Stimulated activated CD8-positive, alpha-beta memory T cell treated with anti-CD3 and anti-CD28 coated beads, Interleukin-4, amount 100 ng/mL, for 4 hours (primary cell): ENCODE measurements at places on chromosomes 4 and X.

- DNase-seq = no peak
Observed at GRCh38 chr4:186013419-186014186, 55.4 kb upstream of the TLR3 start.

DNA sequence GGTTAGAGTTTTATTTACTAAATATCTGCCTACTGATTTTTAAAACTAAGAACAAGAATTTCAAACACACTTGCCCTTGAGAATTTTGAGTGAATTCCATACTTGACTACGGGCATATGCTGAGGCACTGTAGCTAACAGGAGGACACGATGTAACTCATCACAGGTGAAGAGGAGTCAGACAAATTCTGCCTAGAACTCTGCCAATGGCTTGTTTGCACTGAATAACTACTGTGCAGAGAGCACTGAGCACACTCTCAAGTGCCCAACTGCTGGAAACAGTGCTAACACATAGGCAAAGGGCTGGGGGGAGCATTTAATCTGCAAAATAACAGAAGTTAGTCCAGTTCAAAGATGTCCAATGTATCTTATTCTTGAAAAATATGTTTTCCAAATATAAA, 104.4 kb downstream of the WDFY3 start:
- DNase-seq = no peak

DNA sequence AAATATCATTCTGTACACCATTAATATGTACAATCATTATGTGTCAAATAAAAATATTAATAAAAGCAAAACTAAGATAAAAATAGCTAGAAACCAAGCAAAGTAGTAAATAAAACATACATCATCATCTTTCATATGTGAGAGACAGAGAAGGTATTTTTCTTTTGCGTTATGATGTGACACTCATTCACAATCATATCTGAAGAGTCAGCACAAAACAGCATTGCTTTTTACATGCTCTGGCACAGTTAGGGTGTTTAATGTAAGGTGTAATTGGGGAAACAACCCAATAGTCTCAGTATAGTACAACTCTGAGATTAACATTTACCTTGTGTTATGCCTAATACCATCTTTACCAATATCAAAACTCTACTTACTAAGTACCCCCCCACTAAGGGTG, 376.6 kb downstream of the TMA16 start:
- no peak for DNase-seq

DNA sequence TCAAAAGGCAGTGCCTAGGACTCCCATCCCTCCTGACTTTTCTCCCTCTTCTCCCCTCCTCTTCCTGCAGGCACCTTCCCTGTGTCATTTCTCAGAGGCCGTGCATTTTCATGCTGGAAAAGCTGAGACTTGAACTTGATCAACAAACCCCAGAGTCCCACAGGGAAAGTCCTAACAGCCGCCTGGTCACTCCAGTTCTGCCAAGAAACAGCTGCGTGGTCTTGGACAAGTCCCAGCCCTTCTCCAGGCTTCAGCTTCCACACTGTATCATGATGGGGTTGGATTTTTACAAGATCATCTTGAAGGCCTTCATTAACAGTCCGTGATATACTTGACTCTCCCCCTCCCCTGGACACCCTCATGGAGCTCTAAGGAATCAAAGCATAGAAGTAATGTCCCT, 366.0 kb downstream of the BCOR start:
- DNase-seq = no peak

GRCh38 chr4:89493367-89493766, 185.8 kb upstream of the GPRIN3 start:
- DNase-seq = no peak

DNA sequence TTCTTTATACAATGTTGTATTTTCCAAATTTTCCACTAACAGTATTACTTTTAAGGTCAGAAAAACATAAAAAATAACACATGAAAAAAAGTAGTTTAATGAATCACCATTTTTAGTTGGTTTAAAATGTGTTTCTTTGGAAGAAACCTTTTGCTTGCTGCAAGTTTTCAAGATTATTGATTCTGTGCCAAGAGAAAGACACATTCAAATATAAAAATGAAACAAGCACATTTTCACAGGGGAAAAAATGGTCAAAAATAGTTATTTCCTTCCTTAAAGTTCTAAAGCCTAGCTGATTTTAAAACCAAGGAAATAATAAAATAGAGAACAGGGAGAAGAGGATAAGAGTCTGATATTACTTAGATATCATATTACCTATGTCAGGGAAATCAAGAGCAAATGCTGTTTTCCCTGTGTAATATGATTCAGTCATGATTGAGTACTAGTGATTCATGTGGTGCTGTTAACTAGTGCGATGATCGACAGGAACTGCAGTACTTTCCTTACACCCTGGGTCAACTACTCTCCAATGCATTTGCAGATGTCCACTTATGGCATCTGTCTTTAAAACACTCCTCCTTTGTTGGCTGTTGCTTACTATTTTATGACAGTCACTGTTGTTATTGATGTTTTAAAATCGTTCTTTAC, 103.8 kb downstream of the CAMK2D start:
- DNase-seq = no peak

- DNase-seq = no peak
Observed at GRCh38 chrX:44189116-44189515, 154.4 kb downstream of the EFHC2 start.

GRCh38 chr4:128636906-128637305, 172.6 kb upstream of the JADE1 start:
- no peak for DNase-seq

GRCh38 chr4:140152013-140152703, 1.8 kb downstream of the MAML3 start:
- peak; percentile 88 for DNase-seq

DNA sequence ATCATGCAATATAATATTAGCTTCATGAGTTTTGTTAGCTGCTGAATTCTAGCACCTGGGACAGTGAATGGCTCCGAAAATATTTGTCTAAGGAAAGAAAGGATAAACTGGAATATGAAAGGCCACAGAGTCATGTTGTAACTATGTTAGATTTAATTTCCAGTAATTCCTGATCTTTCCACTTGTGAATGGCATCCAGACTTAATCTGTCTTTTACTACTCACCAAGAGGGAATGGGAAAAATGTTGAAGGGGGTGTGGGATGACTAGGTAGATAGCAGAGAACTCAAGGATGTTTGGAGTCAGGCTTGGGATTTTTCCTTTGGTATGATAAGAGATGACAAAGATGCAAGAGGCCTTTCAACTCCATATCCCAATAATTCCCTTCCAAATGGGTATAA, 9.4 kb downstream of the ADH6 start:
- no peak for DNase-seq

DNA sequence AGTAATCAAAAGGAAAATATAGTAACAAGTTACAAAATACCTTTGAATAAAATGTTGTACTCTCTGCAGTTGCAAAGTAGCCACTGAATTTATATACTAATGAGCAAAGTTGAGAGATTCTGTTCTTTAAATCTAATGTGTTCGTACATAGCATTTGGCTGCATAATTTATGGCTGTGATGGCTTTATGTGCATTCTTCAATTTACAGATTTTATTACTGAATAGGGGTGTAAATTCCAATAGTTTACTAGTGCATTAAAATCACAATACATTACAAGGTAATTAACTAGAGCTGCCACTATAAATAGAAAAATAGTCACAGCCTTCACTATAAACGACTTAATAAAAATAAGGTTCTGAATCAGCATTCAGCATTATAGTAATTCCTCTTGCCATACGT, 620.0 kb downstream of the ADGRL3 start:
- no peak for DNase-seq

GRCh38 chr4:82820689-82821088, 22.1 kb upstream of the SCD5 start:
- no peak for DNase-seq

DNA sequence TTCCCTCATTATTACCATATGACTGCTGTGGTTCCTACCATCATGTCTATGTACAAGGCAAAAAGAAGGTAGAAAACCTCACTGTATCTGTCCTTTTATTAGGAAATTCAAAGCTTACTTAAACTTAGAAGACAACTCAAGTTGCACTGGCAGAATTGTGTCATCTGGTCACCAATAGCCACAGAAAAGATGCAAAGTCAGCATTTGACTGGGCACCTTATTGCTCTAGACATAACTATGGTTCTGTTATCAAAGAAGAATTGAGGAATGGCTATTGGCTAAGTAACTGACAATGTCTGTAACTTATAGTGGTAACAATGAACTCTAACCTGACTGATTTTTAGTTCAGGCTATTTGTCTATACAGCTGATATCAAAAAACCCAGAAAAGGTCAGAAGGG, 45.3 kb downstream of the MAP9 start:
- no peak for DNase-seq
